ENCODE measurements at places on chromosomes 6 and 20.

DNA sequence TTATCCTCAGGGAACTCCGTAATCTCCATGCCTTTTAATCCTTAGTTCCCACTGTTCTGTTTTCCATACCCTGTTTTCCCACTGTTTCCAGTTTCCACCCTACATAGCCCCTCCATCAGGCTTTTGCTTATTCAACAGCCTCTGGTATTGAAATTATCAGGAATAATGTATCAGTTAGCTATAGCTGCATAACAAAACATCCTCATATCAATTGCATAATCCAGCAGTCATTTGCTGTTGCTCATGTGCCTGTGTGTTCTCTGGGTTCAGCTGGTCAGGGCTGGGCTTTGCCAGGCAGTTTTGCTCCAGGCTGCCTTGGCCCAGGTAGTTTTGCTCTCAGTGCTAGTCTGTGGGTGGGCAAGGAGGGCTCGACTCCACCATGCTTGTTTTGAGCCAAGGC lies 94.3 kb upstream of the FOXA2 start:
- DNase-seq, result no peak

GRCh38 chr20:18431206-18431605 lies 35.6 kb downstream of the DZANK1 start:
- DNase-seq, result no peak

GRCh38 chr6:77972334-77972733 lies 319.5 kb downstream of the MEI4 start:
- no peak for DNase-seq

GRCh38 chr6:168050225-168050880 lies 28.7 kb downstream of the FRMD1 start:
- no peak for DNase-seq

DNA sequence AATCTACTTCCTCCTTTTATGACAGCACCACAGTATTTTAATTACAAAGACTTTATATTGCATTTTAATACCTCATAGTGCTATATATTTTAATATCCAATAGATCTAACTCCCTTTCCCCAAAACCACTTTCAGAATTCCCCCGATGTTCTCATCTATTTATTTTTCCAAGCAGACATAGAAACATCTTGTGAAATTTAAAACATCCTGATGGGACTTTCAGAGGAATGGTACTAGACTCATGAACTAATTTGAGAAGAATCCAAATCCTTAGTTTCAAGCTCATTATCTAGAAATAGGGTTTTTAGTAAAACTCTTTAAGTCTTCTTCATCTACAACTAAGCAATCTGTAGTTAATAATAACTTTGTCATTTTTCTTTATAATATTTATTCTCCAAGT lies 97.0 kb downstream of the TRERF1 start:
- DNase-seq, result no peak

GRCh38 chr6:35065870-35066269 lies 75.3 kb downstream of the TCP11 start:
- DNase-seq, result no peak

DNA sequence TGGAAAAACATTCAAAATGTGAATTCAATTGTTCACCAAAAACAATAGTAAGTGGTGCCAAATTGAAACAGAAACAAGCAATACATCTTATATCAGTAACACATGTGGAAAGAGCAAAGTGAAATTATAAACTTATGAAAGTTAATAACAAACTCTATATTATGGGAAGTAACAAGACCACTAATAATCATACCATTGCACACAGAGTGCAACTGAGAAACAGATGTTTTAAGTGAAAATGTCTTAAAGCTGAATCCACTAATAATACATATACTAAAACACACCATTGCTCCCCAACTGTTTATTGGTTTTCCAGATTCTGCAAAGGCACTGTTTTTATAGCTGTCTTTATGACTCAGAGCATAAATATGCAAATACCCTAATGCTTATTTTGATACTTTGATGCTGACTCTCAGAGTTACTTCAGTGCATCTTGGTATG lies 292.3 kb downstream of the RFPL4B start:
- DNase-seq, result no peak

GRCh38 chr6:48611332-48611731 lies 500.3 kb upstream of the PTCHD4 start:
- no peak for DNase-seq

- DNase-seq, result no peak
Observed at GRCh38 chr6:149138699-149139294, 178.7 kb upstream of the TAB2 start.

DNA sequence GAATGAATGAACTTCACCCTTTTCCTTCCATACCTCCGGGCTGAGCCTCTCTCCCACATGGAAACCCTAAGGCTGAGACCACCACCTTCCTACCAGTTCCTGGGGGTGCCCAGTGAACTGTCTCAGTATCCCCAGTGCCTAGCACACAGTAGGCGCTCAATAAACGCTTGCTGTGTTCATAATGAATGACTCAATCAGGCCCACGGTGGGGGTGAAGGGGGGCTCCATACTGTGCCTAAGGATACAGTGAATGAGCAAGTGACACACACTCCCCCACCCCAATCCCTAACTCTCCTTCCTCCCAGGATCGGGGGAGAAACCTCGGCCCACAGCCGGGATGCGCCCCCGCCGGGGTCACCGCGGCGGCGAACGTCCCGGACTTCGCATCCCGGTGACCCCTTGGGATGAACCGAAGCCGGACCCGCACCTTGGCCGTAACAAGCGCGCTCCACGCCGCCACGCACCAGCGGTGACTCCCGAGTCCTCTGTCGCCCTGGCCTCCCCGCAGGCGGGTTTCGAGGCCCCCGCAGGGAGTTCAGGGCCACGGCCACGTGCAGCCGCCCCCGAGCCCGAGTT lies 592 bp downstream of the KCNG1 start:
- no peak for DNase-seq

GRCh38 chr20:39049148-39049547 lies 87.0 kb downstream of the DHX35 start:
- no peak for DNase-seq

- peak; percentile 54 for DNase-seq
Observed at GRCh38 chr6:139147628-139148027, 12.7 kb downstream of the HECA start.

DNA sequence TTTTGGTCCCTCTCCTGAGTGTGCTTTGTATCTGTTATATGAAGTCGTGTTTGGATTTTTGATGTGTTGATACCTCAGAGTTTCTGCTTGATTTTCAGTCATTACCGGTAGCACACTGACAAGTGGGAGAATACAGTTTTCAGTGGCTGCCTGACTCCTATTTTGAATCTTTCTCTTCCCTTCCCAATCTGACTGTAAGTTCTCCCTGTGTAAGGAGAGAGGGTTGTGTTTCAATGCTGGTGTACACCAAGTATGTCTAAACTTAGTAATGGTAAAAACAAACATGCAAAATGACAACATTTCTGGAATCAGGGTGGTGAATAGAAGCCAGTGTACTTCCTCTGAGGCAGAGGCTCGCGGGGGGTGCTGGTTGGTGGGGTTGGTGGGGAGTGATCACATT lies 103.4 kb downstream of the HIVEP1 start:
- DNase-seq, result no peak

DNA sequence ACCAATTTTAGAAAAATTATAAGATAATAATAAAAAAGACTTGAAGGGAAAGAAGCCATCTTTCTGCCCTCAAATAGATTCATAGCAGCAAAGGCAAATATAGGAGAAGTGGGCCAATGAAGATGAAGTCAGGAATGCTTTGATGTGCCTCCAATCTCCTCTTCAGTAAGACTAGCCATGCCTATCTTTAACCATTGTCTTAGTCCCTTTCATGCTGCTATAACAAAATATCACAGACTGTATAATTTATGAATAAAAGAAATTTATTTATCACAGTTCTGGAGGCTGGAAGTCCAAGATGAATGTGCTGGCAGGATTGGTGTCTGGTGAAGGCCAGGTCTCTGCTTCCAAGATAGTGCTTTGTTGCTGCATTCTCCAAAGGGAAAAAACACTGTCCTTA lies 18.8 kb upstream of the SLC17A3 start:
- no peak for DNase-seq
